ENCODE measurements at places on chromosomes 12 and 14. TPM values are rescaled to one million over a fixed set of nuclear protein-coding genes. Genes with fewer than 3 reads are reported as not detected.

- DNase-seq = no peak
Measured at GRCh38 chr14:25394791-25395391, 344.9 kb upstream of the STXBP6 start.

GRCh38 chr12:75888874-75889613 lies 142.5 kb downstream of the PHLDA1 start:
- DNase-seq = no peak

ST8SIA1 gene
- 10.1 TPM for total RNA-seq

ALX1 gene
- 5.2 TPM for total RNA-seq

DNA sequence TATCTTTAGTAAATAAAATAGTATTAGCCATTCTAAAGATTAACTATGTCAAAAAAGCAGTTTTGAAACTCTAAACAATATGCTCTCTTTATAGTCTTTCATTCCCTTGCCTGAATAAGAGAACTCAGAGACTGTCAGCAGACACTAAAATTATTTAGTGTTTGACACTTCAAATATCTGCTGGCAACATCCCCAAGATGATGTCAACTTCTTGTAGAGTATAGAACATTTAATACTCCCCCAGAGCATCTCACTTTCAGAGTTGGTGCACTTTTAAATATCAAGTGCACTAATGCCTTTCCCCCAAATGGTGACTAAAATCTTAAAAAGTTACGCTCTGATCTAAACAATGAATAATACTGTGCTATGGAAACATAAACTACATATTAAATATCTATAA lies 374.9 kb downstream of the SLC6A15 start:
- no peak for DNase-seq

GRCh38 chr12:15001733-15002382 lies 29.0 kb downstream of the PDE6H start:
- peak; percentile 50 for DNase-seq

RNASE3 gene
- total RNA-seq = not detected

DNA sequence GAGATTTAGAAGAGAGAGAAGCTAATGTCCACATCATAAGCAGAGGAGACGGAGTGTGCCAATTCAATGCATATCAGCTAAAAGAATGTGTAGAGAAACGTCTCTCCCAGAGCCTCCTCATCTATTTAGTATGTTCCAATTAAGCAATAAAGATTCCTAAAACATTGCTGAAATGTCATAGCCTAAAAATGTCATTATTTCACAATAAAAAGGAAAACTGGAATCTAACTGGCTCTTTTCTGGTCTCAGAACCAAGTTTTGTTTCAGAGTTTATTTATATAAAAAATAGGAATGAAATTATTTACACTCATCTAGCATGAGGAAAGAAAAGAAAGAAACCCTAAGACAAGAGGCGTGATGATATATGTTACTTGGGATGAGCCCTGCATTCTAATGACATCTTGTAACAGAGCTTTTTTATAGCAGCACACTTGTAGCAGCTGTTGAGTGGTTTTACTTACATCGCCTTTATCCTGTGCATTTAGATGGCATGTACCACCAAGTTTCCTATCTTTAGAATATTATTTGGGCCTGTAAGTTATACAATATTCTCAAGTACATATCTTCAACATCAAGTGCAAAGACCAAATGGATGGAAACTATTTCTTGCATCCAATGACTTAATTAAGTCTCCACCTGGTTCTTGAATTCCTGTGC lies 266.3 kb upstream of the PRKD1 start:
- DNase-seq = peak; percentile 95

- no peak for DNase-seq
Measured at GRCh38 chr12:92342574-92342973, 196.9 kb upstream of the BTG1 start.

PLEKHD1 gene
- 0.21 TPM for total RNA-seq

GRCh38 chr12:31246470-31246850 lies 79.5 kb downstream of the SINHCAF start:
- no peak for DNase-seq

GRCh38 chr12:84397846-84398245 lies 514.8 kb downstream of the SLC6A15 start:
- DNase-seq = no peak

DNA sequence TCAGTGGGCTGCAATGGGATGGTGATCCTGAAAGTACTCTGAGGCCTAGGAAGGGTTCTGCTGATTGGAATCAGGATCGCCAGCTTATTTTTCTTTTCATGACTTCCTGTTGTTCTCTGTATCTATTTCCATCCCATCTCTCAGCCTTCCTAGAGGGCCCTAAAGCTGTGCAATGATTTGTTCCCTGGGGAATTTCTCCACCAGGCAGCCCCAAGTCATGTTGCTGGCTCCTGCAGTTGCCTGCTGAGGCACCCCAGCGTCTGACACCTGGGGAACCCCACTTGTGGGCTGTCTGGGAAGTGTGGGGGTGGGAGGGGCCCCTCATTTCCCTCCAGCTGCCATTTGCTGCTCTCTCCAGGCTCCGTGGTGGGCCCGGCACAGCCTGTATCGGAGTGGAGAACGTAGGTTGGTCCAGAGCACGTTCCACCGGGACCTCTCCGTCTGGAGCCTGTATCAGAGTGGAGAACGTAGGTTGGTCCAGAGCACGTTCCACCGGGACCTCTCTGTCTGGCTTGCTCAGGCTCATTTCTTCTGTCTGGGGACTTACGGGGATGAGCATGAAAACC lies 138.3 kb downstream of the TSPAN9 start:
- no peak for DNase-seq

DNA sequence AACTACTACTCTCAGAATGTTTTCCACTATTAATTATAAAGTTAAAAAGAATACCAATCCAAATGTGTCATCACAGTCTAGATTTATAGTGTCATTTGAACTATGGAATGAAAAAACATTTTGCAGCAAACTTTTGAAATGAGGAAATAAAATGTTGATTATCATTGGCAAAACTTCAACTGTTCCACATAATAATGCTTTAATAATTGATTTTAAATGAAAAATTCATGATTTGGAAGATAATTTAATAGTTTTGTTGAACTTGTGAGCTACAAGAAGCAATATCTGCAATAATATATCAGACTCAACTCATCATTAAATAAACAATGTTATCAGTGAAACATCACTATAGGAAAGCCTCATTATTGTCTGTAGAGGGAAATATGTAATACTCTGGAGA lies 48.2 kb upstream of the DCN start:
- no peak for DNase-seq

LGALS3 gene
- total RNA-seq = 33.2 TPM

- DNase-seq = no peak
Measured at GRCh38 chr12:1297206-1297605, 297.2 kb downstream of the FBXL14 start.

DNA sequence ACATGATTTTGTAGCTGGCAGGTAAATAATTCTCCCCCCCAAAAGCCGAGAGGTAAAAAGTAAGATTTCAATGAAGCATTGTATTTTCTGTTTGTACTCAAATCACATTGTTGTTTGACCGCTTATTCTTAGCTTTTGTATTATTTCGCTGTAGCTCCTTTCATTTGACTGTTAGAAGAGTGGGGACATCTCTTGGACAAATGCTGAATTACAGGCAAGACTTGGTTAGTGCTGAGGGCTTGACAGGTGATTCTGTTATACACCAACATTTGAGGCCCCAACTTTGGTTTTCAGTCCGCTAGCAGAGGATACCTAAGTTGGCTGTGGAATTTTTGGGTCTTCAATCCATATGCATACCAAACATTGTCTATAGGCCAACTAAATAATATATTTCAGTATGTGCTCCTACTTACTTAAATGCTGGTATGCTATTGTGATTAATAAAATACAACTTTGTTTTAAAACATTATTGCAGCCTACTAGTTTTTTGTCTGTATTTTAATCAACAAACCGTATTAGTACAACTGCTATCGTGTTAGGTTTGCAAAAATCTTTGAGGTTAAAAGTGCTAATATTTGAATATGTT lies 102.2 kb downstream of the ERC1 start:
- peak; percentile 77 for DNase-seq

DNA sequence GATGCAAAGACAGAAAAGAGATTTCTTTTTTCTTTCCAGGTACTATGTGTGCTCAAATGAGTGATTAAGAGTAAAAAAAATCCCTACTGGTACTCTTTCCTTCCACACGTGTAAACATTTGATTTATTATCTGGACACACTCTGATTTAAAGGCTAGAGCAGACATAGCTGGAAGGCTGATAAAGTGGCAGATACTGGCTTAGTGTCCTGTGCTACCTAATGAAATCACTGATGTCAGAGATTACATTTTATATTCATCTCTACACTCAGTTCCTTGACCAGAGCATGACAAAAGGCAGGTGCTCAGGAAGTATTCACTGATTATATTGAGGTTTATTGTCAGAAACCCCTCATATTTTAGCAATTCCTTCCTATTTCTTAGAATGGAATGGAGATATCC lies 136.6 kb upstream of the SLC38A2 start:
- no peak for DNase-seq

TRHDE gene
- total RNA-seq = not detected

GRCh38 chr14:54002653-54003052 lies 46.0 kb upstream of the BMP4 start:
- DNase-seq = no peak

ANO2 gene
- 0.63 TPM for total RNA-seq

ADCY6 gene
- 60.1 TPM for total RNA-seq

COX8C gene
- total RNA-seq = not detected

DNA sequence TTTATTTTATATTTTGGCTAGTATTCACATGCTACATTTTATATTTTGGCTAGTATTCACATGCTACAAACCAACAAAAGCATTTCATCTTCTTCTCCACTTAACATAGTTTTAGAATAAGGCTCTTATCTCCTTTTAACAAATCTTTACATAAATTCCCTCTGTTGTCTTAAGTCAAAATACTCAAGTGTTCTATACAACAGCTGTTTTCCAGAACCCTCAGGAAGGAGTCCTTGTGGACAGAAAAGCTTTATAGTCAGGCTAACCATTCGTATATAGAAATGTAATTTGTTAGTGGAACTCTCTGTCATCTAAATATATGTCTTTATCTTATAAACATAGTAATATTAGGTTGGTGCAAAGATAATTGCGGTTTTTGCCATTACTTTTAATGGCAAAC lies 191.0 kb upstream of the FLRT2 start:
- no peak for DNase-seq

GRCh38 chr14:99655521-99655920 lies 10.6 kb downstream of the HHIPL1 start:
- peak; percentile 60 for DNase-seq

DNA sequence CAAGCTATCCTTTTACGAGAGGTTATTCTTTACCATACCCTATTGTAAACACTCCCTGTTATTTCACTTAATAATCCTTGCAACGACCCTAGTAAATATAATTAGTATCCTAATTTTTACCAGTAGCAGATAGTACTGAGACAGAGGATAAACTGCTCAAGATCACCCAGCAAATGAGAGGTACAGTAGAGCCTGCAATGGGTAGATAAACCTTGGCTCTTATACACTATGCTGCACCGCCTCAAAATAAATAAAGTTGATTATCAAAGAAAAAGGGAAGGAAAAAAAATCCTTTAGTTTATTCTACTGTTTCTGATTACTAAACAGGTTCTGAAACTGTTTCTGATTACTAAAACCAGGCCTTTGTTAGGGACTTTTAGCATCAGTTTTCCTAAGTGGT lies 22.5 kb downstream of the YBX3 start:
- no peak for DNase-seq

IL22 gene
- total RNA-seq = not detected

DNA sequence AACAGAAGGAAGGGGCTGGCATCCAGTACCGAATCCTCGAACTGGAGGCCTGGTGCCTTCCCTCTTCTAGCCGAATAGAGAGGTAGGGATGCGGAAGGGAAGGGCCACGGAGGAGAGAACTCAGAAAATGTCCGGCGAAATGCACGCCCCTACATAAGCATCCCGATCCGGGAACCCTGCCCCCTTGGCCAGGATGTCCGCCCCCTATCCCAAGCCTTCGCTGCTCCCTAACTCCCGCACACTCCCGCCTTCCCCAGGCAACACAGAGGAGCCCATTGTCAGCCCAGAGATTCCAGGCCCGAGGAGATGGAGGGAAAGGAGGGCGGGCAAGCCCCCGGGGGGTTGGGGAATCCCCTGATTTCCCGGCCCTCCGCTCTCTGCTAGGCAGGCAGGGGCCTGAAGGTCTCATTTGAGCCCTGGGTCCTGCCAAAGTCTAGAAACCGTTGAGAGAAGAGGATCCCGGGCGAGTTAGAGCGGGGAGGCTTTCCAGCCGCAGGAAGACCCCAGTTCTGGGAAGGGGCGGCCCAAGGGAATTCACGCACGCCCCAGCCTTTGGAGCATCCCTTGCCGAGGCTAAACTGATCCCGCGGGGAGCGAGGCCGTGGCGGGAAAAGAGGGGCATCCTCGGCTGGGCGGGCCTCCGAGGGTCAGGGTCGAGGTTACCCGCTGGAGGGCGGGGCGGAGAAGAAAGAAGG lies 569 bp upstream of the ARHGEF40 start:
- no peak for DNase-seq

DNA sequence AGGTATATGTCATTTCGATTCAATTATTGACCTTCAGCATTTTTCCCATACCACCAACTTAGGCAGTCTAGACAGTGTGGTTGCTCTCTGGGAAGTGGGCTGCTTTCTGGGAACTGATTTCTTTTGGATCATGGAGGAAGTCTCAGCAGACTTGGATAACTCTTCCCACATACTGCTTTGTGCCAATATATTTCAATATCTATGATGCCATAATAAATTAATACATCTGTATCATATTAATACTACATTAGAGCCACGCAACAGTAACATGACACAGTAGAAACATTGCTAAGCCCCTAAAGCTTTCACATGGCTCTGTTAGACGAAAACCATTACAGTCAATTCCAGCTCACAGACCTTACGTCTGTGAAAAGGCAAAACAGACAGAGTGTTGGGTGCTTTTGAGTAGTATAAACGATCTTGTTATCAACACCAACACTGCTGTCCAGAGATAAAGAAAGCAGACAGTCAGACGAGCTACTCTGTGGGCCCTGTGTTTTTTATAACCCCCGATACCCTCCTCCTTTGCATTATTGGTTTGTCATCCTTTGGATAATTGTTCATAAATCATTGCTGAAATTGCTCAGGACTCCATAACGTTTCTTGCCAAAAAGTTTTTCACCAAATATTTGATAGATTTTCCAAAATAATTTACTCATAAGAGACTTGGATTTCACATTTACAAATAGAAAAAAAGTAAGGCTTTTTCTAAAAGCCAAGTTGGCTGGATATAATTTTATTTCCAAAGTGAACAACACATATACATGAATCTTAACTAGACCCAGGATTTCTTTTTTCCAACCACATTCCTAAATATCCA lies 439.7 kb downstream of the ADAMTS20 start:
- DNase-seq = peak; percentile 57

DNA sequence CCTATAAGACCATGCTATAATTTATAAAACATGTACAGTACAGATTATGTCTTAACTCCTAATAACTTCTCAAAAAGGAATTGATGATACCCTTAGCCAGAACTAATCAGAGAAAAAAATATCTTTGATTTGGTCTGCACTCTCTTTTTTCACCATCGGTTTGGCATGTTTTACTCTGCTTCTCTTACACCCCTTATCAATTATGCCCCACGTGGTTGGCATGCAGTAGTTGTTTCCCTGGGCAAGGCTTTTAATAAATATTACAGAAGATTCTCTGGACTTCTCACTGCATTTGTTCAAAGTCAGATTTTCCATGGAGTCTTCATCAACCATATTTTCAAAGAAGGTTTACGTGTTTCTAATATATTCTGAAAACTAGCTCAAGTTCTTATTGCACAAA lies 167.4 kb upstream of the LRIG3 start:
- DNase-seq = no peak

GRCh38 chr12:117143008-117143532 lies 43.9 kb upstream of the TESC start:
- no peak for DNase-seq

Data from cardiac muscle cell (in vitro differentiated cells and primary cell).